ENCODE measurements at places on chromosomes 12 and 14. TPM values are rescaled to one million over a fixed set of nuclear protein-coding genes. Genes with fewer than 3 reads are reported as not detected.

GRCh38 chr14:37253905-37254304, 56.2 kb downstream of the MIPOL1 start:
- DNase-seq, result peak; percentile 19

DNA sequence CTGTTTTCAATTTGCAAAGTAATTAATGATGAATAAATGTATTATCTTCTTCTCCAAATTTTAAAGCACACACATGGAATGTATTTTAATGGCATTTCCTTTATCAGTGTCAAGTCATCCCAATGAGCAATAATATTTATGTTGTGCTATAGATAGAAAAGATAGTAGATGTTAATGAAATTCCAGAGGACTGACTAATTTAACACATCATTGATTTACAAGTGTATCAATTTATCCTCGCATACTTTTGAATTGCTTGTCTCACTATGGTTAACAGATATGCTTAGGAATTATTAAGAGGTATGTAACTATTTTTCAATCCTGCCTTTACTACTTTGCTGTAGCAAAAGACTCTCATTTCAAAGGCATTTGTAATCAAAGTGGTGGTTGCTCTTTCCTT, 842.9 kb downstream of the SLC6A15 start:
- DNase-seq, result no peak

- DNase-seq, result no peak
Measured at GRCh38 chr12:21354641-21355040, 18.1 kb upstream of the IAPP start.

DNA sequence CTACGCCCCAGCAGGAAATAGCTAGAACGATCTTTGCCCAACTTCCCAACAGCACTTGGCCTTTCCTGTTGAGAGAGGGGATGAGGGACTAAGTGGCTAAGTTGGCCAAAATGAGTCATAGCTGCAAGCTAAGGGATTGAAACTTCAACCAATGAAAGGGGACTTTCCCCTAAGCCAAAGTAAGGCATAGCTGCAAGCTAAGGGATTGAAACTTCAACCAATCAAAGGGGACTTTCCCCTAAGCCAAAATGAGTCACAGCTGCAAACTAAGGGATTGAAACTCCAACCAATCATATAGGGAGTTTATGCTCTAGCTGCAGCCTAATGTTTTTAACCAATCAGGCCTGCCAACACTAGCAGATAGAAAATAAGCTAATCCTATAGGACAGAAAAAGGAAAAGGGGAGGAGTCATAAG, 100.5 kb upstream of the SSTR1 start:
- peak; percentile 50 for DNase-seq

- no peak for DNase-seq
Measured at GRCh38 chr12:98109266-98109665, 406.1 kb upstream of the TMPO start.

DNA sequence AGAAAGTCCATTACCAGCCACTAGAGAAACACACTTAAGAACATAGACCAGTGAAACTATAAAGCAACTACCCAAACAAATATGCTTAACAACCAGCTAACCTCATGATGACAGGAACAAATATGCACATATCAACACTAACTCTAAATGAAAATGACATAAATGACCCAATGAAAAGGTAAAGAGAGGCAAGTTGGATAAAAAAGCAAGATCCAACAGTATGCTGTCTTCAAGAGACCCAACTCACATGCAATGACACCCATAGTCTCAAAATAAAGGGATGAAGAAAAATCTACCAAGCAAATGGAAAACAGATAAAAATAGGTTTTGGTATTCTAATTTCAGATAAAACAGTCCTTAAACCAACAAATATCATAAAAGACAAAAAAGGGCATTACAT, 77.8 kb downstream of the TMTC3 start:
- DNase-seq, result no peak

DNA sequence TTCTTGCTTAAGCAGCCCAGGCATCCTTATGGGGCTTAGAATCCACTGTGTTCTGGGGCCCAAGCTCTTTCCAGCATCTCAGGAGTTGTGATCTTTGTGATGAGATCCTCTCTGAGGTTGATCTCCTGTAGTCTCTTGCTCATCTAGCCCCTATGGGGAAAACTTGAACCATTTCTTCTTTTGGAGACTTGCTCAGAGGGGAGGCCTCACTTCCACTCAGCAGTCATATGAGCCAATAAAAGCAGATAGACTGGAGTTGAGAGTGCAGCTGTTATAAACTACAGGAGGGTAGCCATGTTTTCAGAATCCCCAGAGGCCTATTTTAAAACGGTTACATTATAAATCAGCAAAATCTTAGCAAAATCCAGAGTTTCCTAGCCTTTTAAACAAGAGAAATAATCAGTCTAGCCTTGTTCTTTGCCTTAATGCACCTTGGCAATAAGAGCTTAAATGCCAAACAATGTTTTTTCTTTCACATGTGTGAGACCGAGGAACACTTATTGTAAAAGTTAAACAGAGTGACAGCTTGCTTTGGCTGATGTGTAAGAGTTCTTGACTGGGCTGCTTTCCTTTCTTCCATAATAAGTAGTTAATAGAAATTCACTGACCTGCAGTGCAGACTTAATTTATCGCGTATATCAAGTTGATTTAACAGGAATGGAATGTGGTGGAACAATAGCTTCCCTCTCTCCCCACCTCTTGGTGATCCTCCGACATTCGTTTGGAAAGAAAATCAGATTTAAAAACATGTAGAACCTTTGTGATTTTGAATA, 168.3 kb downstream of the NEDD1 start:
- DNase-seq, result no peak

- no peak for DNase-seq
Measured at GRCh38 chr12:56677680-56678079, 10.4 kb downstream of the PTGES3 start.

- peak; percentile 97 for DNase-seq
Measured at GRCh38 chr14:73476451-73476931, 14.2 kb upstream of the RIOX1 start.

DNA sequence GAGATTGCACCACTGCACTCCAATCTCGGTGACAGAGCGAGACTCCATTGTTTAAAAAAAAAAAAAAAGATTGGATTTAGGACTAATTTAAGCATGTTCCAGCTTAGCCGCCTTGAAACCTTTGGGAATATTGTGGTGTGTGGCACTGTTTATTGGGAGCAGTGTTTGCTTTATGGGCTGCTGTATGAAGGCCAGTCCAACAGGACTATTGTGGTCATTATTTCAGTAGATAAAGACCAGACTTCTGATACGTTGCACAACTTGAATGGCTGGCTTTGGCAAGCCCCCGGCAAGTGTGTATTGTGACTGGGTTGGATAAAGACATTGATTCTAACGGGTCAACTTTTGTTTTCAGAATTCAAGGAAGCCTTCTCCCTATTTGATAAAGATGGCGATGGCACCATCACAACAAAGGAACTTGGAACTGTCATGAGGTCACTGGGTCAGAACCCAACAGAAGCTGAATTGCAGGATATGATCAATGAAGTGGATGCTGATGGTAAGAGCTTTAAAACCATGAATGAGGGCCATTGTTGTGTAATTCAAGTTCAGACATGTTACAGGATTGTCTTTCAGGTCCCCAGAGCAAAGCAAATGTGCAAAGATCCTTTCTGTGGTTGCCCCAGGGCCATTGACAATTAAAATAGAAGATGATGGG, 4.2 kb downstream of the CALM1 start:
- DNase-seq, result peak; percentile 67

DNA sequence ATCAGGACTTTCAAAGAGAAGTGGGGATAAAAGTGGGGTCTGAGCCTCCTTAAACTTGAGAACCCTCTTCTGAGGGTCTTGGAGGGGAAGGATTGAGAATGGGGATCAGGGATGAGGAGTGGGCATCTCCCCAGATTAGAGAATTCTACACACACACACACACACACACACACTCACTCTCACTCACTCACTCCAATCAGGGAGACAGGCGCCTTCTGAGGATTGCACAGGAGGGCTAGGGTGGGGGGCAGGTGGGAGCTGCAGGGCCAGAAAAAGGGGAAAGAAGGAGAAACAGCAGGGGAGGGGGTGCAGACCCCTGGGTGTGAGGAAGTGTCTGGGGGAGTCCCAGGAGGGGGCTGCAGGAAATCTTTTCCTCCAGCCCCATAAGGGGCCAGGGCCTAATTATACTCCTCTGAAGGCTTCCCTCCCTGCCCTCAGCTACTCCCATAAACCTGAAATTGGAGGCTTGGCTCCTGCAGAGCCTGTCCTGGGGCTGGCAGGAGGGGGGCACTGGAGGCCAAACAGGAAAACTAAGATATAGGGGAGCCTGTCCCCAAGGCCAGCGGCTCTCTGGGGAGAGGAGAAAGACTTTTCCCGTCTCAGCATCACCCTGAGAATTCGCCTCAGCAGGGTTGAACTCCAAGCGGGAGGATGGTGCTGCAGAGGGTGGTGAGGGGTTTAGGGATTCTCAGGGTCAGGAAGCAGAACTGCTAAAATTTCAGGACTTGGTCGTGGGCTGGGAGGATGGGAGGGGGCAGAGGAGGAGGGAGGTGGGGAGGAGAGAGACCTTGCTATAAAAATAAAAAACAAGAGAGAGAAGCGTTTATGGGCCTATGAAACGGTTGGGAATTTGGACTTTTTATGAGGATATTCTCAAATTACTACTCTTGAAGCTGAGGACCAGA, 1.6 kb downstream of the HOXC9 start:
- no peak for DNase-seq

DNA sequence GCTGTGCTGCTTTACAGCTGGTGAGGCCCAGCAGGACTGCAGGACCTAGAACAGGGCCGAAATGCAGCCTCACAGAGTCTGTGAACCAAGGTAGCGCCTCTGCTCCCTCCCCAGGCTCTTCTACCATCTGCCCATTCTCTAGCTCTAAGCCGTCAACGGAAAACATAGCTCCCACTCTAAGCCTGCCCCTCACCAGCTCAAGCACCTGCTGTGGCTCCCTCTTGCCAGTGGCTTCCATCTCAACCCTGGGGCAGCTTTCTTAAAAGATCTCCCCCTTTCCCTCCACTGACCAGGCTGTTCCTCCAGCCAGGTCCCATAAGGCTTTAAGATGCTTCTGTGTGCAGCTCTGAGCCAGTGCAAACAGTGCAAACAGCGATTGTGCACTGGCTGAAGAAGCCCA, 61.3 kb downstream of the RFLNA start:
- no peak for DNase-seq

- no peak for DNase-seq
Measured at GRCh38 chr14:41607966-41608663, 1.4 kb downstream of the LRFN5 start.

- no peak for DNase-seq
Measured at GRCh38 chr14:28468191-28469151, 298.1 kb upstream of the FOXG1 start.

- DNase-seq, result no peak
Measured at GRCh38 chr12:118359541-118359915, 13.2 kb downstream of the TAOK3 start.

GRCh38 chr14:54342806-54343205, 54.0 kb upstream of the CDKN3 start:
- DNase-seq, result no peak

DNA sequence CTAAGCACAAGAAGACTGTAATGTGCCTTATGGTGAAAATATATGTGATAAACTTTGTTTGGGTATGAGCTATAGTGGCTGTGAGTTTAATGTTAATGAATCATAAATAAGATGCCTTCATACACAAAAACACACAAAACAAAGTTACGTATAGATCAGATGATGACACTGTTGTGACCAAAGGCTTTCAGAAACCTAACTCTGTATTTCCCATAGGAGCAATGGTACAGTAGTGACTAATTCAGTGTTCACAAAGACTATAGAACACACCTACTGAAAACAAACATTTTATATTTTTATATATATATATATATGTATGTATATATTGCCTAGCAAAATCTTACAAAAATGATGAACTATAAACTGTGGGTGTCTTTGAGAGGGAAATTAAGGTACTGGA, 393.8 kb upstream of the DCN start:
- DNase-seq, result no peak

DNA sequence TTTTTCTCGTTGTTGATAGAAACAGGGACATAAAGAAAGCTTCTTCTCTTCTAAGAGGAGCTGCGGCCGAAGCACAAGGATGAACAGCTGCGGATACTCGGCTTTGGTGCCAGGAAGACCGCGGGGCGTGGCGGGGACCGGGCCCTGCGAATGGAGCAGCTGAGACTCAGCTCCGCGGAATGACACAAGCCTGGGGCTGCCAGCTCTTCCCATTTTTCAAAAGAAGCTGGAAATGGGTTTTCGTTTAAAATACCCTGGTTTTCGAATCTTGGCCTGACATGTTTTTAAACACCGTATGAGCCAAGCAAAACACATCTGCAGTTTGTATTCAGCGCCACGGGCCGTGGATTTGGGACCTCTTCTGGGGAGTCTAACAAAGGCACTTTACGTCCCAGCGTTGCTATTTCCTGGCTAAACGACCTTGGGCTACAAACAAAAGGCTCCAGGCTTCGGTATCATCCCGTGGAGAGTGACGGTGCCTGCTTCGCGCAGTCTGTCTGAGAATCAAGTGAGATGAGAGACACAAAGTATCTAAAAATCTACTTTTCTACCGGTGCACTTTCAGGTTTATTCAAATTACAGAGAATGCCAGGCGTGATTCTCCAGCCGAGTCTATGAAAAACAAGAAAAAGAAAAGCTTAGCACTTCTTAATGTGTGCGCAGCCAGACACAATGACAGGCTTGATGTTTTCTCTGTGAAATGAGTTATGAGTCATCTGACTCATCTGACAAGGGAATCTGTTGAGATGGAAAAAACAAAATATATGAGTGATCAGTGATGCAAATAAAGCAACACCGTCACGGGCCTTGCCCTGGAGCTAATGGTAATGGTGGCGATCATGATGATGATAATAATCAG, 114.0 kb upstream of the TMEM132D start:
- peak; percentile 45 for DNase-seq

GRCh38 chr12:89983622-89984021, 275.0 kb upstream of the ATP2B1 start:
- DNase-seq, result no peak

DNA sequence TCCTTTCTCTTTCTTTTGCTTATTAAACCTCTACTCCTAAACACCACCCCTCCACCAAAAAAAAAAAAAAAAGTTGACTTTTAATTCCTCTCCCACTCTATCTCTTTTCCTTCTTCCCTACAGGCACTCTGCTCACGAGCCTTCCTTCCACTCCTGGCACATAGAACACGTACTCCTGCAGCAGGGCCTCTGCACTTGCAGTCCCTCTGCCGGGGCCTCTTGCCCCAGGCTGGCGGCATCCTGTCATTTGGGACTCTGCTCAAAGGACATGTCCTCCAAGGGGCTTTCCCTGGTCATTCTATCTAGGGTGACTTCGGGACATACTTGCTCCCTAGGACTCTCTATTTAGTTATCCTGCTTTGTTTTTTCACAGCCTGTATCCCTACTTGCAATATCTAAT, 7.7 kb downstream of the FOS start:
- DNase-seq, result no peak

Gene CEP83
- total RNA-seq, result 20.5 TPM

Gene AKAP6
- 2.6 TPM for total RNA-seq

Gene TPPP2
- total RNA-seq, result not detected

Gene VWF
- 0.37 TPM for total RNA-seq

Gene KRT86
- not detected for total RNA-seq

Gene RGS6
- total RNA-seq, result not detected

Gene MYL6B
- 63.2 TPM for total RNA-seq

Gene GYS2
- total RNA-seq, result not detected

Gene CLEC4A
- 0.40 TPM for total RNA-seq

Gene RIMBP2
- not detected for total RNA-seq

Gene TAS2R7
- total RNA-seq, result not detected

Gene SYNDIG1L
- total RNA-seq, result not detected

Gene OR9K2
- not detected for total RNA-seq

Gene SOAT2
- total RNA-seq, result not detected

Gene KRT7
- total RNA-seq, result not detected

Gene TEX22
- total RNA-seq, result 0.26 TPM

Gene PLCZ1
- total RNA-seq, result not detected

Gene TSPAN11
- not detected for total RNA-seq

Gene FAM90A1
- total RNA-seq, result not detected

Gene KRT5
- total RNA-seq, result not detected

Data from SK-MEL-5 (cell line).